Activated CD4-positive, alpha-beta T cell treated with anti-CD3 and anti-CD28 coated beads, Interleukin-2, amount 10 ng/mL, durations not matched to agents 24 days and 14 days (primary cell): ENCODE measurements at places on chromosomes 5 and 9. TPM values are rescaled to one million over a fixed set of nuclear protein-coding genes. Genes with fewer than 3 reads are reported as not detected.

- no peak for DNase-seq
Measured at GRCh38 chr5:178340187-178340586, 107.6 kb upstream of the PHYKPL start.

DNA sequence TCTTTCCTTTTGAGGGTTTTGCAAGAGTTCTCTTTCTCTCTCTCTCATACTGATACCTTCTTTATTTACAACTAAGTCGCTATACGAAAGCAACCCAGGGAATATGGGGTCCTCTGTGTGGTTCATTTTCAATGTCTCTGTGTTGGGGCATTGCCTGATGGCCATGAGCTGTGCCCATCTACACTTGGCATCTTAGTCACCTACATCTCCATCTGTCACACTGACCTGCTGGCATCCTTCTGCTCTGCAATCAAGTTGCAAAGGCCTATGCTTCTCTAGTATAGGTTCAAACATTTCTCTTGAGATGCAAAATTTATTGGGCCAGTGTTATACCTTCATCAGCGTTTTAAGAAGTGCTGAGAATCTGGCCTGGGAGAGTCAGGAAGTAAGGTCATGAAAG lies 228.2 kb downstream of the MTRR start:
- no peak for DNase-seq

DNA sequence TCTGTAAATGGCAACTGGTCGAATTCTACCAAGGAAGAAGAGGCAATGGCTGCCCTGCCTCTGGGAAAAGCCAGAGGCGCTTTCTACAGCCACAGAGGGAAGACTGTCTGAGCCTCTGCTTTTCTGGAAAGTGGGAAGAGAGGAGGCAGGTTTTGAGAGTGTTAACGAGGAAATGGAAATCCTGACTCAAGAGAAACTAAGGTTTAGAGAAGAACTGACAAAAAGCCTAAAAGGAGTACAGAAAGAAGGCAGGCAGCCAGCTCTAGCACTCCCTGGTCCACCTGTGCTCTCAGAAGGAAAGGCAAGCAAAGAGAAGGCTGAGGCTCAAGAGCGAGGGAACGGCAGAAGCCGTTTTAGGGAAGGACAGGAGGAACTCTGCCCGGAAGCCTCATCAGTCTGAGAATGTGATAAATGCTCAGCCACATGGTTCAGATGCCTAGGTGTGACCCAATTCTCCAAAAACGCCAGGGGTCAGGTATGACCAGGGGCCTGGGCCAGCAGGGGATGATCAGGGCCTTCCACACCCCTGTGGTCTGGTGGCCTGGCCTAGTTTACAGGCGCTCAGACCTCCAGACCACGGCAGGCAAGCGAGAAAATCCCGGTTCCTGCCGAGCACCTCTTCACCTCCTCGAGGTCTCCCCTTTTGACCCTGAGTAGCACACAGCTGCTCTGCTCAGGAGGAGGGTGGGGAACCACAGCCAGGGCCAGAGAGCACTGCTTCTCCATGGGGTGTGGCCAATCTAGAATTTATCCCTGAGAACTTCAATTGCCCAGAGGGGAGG lies 79.9 kb upstream of the FBXW11 start:
- DNase-seq: no peak

The ZDHHC21 gene
- 11.2 and 11.6 TPM in 2 replicates for total RNA-seq

The THG1L gene
- total RNA-seq: 25.0 and 26.7 TPM in 2 replicates

- no peak for DNase-seq
Measured at GRCh38 chr9:127755061-127756060, 20.3 kb upstream of the TOR2A start.

The MVB12B gene
- total RNA-seq: 0.49 and 1.3 TPM in 2 replicates

GRCh38 chr5:127785098-127785927 lies 82.1 kb downstream of the CCDC192 start:
- peak; percentile 87 for DNase-seq

- no peak for DNase-seq
Measured at GRCh38 chr9:7083192-7083591, 325.4 kb downstream of the KDM4C start.
